ENCODE measurements at places on chromosomes 7 and 10. TPM values are rescaled to one million over a fixed set of nuclear protein-coding genes. Genes with fewer than 3 reads are reported as not detected.

DNA sequence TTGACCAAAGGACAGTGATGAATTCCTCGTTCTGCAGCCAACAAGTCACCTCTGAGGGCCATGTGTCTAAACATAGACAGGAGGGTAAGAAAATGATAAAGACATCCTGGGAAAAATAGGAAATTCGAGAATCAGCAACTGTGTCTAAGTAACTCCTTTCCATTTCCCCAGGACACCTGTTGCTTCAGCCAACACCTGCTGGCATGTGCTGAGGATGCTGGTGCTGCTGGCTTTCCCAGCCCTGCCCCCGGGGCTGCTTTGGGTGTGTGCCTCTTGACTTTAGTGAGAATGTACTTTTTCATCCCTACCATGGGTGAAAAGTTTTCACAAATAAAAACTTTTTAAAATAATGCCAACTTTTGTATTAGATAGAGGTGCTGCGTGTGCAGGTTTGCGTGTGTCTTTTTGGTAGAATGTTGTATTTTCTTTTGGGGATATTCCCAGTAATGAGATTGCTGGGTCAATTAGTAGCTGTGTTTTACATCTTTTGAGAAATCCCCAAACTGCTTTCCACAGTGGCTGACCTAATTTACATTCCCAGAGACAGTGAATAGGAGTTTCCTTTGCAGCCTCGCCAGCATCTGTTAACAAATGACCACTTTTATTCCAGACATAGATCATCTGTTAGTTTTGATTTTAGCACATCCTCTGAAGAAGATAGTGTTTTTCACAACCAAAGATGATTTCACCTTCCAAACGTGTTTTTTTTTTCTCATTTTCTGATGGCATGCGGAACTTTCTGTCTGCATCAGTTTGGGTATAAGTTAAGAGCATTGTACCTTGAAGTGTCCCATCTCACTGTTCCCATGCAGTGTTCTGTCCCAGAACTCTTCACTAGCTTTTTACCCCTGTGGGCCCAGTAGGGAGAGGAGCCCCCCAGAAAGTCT lies 104.2 kb upstream of the ACBD5 start:
- DNase-seq = no peak

DNA sequence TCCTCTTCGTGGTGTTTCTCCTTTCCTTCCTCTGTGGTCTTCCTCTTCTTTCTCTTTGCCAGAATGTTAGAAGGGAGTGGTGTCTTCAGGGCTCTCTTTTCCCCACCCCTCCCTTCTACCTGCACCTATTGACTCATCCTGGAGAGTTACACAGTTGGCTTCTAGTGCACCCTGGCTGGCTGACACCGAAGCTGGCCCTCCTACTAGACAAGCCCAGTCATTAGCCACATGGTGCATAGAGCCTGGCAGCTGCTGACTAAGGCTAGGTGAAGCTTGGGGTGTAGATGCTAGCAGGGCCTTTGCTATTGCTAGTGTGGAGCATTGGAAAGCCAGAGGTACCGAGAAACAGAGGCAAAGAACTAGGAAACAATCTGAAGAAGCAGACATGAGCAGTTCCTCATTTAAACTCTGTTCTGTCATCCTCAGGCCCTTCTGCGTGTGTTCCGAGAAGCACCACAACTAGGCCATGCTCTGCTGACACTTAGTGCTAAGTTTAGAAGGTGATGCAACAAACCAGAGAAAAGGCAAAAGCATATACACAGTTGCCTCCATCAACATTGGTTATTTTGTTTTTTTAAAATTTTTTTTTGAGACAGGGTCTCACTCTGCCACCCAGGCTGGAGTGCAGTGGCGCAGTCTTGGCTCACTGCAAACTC lies 213.9 kb downstream of the BAMBI start:
- DNase-seq = no peak

DNA sequence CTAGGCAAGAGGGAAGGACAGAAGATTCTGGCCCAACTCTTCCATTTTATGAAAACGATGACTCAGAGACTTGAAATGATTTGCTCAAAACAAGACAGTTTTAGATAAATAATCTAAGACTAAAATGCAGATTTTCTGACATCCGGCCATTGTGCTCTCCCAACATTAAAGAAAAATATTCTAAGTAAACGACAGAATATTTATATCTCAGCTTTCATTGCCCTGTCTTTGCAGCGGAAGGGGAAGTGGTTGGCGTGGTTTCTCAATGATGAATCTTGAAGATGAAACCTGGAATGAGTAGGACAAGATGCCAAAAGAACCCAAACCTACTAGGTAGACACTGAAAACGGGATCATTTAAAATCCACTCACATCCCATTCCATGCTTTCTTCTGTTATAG lies 28.9 kb upstream of the NPY start:
- no peak for DNase-seq

GRCh38 chr10:104435822-104436221 lies 82.2 kb downstream of the CFAP58 start:
- DNase-seq = no peak

DNA sequence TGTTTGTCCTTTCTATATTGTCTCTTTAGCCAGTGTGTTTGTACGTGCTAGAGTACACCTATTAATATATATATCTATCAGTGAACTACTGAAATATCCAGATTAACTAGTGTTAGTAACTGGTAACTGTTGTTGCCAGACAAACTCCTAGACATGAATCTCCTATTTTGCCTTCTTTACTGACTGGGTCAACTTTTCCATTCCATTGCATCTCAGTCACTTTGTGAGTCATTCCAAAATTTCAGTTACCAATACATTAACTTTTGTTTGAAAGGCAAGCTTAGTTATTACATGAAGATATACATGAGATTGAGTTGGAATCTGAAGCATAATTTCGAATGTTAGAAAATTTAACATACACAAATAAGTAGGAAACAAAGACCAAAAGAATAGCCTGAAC lies 51.4 kb downstream of the BTAF1 start:
- no peak for DNase-seq

DNA sequence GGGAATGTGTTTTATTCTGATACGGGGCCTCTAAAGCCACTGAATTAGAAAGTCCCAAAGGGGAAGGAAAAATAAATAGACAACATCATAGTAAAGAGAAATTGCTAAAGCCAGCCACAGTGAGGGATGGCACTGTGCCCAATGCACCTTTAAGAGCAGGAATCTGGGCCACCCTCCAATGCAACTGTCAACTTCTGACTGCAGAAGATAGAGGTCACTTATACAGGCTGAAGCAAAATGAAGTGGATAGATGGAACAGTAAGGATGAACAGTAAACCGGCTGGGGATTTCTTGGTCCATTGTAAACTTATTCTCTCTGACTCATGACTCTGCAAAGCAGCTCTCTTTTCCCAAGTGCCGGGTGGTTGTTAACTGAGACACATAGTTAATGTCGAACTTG lies 54.0 kb upstream of the KCNIP2 start:
- no peak for DNase-seq

- DNase-seq = no peak
These were observed 295.9 kb downstream of the GATA3 start for GRCh38 chr10:8350250-8350967.

The LIPM gene
- polyA plus RNA-seq = not detected

The GARIN1A gene
- 0.44 TPM for polyA plus RNA-seq

- DNase-seq = no peak
These were observed 324.0 kb upstream of the POT1 start for GRCh38 chr7:125253452-125254190.

GRCh38 chr7:45990276-45990675 lies 69.2 kb upstream of the IGFBP3 start:
- no peak for DNase-seq

DNA sequence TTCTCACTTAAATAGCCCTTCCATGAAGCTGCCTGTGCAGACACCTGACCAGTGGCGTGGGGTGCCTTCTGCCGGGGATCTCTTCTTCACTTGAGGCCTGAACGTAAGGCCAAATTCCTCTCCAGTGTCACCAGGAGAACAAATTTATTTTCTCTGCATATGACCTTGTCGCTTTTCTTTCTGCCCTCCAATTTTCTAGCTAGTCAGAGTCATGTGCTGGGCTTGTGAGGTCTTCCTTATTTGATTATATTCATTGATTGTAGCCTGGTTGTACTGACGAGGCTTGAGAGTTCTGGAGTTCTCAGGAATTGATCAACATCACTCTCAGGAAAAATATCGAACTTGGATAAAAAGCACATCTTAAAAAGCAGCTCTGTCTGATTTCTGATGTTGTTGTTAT lies 255.7 kb downstream of the BUB3 start:
- no peak for DNase-seq

The DLX5 gene
- polyA plus RNA-seq = 0.20 TPM

- no peak for DNase-seq
These were observed 2.6 kb upstream of the SAMD8 start for GRCh38 chr10:75108684-75109458.

DNA sequence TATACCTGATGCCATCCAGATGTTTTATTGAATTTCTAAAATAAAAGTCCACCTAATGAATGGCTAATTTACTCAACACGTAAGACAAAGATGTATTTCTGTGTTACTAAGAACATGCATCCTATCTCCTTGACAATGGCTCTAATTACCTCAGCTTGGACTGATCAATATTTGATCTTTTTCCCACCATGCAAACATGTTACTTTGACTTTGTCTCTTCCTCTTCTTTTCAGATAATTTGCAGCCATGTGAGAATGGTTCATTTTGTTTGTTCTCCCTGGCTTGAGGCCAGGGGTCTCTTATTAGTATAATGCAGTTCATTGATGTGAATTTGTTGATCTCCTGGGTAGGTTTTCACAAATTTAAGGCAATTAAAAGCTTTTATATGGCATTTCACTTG lies 302.1 kb downstream of the ADK start:
- DNase-seq = no peak

- DNase-seq = no peak
These were observed 17.8 kb downstream of the BTBD16 start for GRCh38 chr10:122288917-122289316.

DNA sequence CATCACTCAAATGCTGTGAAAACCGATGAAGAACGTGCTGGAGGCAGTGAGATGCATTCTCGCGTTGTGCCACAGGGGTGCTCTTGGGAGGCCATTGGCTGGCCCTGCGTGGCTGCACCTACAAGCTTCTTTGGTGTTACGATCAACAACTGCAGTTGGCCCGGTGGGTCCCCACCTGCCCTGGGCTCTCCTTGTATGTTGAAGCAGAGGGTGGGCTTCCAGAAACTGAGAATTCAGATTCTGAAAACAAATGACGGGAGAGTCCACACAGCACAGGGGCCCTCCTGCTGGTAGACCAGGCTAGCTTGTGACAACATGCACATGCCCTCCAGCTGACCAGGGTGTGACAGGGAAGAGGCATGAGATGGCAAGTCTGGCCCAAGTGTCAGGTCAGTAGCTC lies 23.7 kb upstream of the DDC start:
- no peak for DNase-seq

DNA sequence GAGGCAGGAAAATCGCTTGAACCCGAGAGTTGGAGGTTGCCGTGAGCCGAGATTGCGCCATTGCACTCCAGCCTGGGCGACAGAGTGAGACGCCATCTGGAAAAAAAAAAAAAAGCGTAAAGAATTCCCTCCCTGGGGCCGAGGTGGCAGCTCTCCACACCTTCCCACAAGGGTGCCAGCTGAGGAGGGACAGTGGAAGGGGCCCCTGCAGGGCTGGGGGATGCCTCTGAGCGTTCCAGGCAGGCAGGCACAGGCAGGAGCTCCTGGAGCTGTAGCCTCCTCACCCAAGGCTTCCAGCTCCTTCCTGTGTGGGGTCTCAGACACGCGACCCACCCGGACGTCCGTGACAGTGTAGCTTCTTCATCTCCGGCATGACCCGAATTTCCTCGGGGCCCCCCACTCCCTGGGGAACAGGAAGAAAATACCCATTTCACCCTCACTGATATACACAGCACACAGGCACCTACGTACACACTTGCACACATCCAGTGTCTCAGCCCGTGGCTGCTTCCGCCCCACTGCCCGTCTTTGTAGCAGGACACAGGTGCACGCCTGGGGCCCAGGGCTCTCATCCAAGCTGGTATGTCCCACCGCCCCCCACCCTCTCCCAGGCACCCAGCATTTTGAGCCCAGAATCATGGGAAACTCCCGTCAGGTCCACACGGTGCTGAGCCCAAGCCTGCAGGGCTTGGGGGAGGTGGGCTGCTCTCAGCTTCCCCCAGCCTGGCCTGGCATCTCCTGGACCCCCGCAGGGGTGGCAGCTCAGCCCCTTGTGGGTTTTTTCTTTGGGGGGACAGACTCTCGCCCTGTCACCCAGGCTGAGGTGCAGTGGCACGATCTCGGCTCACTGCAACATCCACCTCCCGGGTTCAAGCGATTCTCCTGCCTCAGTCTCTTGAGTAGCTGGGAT lies 25.7 kb downstream of the GRIFIN start:
- DNase-seq = no peak

DNA sequence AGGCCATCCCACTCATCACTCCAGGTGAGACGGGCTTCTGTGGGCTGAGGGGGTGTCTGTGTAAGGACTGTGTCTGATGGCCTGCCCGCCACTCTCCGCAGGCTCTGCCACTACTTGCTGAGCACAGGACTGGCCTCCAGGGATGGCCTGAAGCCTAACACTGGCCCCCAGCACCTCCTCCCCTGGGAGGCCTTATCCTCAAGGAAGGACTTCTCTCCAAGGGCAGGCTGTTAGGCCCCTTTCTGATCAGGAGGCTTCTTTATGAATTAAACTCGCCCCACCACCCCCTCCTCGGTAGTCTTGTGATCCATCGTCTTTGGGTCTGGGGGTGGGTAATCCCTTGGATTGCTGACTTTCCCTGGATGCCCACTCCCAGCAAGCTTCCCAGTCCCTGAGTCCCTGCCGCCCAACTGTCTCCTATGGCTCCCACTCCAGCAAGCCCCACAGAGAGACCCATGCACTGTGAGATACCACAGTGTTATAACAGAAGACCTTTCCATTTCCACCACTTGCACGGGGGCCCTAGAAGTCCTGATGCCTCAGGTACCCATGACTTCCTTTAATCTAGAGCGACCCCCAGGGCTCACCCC lies 4.7 kb downstream of the FXYD4 start:
- DNase-seq = no peak

DNA sequence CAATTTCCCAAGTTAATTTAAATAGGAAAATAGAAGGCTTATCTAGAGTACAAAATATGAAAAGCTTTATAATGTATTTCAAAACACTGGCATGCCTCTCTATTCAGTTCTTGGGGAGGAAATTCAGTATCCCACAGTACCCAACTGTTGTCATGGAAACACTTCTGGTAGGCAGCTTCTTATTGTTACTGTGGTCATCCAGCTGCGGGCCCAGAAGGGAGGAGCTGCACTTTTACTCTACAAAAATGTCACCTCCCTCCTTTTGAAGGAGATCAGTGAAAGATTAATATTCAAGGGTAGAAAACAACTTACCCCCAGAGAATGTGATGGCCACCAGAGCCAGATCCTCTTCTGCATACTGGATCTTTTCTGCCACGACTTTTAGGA lies 202.8 kb downstream of the RAPGEF5 start:
- DNase-seq = no peak

DNA sequence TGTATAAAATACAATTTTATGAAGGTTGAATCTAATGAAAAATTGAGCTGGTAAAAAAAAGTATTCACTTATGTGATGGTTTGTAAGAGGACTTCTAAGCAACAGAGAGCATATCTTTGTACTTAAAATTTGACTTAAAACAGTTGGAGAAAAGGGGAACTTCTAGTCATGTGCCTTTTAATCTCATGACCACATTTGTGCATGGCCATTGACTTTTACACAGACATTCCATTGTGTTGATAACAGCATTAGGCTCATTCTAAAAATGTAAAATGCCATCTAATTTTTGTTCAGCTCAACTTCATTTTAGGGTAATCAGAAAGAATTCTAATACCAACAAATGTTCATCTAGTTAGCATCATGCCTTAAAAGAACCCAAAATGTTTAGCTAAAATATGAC lies 119.9 kb downstream of the HPSE2 start:
- no peak for DNase-seq

Measured in urinary bladder (tissue), 4 donors.